ENCODE measurements at places on chromosomes 7 and 10. TPM values are rescaled to one million over a fixed set of nuclear protein-coding genes. Genes with fewer than 3 reads are reported as not detected.

SLC18A3 gene
- not detected for total RNA-seq

AGR3 gene
- total RNA-seq, result not detected

NODAL gene
- not detected for total RNA-seq

GIMAP6 gene
- total RNA-seq, result 33.3 TPM

AZGP1 gene
- 0.33 TPM for total RNA-seq

JAKMIP3 gene
- 0.60 TPM for total RNA-seq

SPDYE5 gene
- total RNA-seq, result not detected

C10orf105 gene
- total RNA-seq, result 0.23 TPM

PITX3 gene
- total RNA-seq, result not detected

PSTK gene
- 3.4 TPM for total RNA-seq

SHH gene
- total RNA-seq, result not detected

CCDC172 gene
- total RNA-seq, result not detected

CRTAC1 gene
- total RNA-seq, result 22.9 TPM

AKR1C8 gene
- total RNA-seq, result not detected

GRCh38 chr10:9172276-9172675 lies 1117.8 kb downstream of the GATA3 start:
- no peak for DNase-seq

DNA sequence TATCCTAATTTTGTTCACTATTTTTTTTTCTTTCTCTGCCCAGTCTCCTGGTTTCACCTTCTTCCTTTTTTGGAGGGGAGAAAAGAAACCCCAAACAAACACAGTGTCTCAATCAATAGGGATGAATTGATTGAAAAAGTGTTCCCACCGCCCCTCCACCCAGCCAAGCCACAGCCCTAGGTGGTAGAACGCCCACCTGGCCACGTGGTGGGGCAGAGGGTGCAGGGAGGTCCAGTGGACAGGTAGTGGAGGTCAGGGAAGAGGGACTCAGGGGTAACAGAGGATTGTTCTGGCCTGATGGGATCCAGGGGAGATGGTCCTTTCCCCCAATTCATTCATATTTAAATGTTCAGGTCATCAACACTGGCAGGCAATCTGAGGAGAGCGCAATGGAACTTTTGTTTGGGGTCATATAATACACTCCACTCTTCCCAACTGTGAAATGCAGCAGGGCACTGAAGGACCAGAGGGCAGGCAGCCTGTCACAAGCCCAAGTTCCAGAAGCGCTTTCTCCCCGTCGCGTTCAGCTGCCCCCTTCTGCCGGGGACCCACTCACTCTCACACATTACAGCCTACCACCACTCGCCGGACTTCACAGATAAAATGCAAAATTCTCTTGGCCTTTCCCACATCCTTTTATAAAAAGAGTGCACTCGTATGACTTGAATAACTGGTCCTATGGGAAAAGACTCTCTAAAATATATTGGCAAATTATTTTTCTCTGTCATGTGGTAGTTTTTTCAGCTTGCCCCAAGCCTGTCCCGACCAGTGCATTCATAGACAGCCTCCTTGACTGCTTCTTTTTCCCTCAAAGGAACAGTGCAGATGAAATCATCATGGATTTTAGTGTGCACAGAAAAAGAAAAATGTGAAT lies 1.6 kb downstream of the INHBA start:
- no peak for DNase-seq

GRCh38 chr10:88243836-88244730 lies 339.0 kb downstream of the RNLS start:
- peak; percentile 88 for DNase-seq

DNA sequence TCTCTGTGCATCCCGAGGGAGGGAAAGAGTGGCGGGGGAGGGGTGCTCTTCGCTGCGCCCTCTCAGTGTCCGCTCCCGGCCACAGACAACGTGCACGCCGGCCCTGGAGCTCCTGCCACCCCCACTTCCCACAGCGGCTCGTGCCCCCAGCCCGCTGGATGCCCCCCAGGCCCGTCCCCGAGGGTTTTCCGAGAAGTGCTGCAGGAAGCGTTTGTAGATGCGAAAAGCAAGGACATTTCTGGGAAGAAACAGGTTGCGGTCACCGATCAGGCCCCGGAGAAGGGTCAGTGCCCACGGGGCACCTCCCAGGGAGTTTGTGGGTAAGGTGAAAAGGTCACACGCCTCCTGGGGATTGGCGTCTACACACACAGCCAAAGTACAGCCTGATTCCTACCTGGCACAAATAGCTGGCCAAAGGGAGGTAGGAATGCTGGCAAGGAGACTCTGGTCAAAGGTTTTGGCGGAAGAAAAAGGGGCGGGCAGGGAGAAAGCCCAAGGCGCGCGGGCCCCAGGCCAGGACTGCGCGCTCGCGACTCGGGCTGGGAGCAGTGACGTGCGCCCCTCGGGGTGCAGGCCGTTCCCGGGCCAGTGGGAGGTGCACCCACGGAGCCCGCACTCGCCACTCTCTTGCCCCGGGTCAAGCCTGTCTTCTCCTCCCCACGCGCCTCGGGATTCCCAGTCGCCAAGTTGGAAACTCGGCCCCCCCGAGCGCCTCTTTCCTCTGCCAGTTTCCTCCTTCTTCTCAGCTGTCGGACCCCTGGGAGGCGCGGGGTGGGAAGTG lies 1.5 kb upstream of the NRP1 start:
- DNase-seq, result peak; percentile 92

GRCh38 chr7:68133045-68133444 lies 1136.4 kb downstream of the TYW1 start:
- DNase-seq, result no peak

GRCh38 chr10:32949221-32949678 lies 8.8 kb downstream of the ITGB1 start:
- DNase-seq, result no peak

GRCh38 chr7:157425137-157425731 lies 88.4 kb downstream of the DNAJB6 start:
- peak; percentile 78 for DNase-seq

- no peak for DNase-seq
Observed at GRCh38 chr10:68428396-68429104, 21.5 kb upstream of the RUFY2 start.

- DNase-seq, result no peak
Observed at GRCh38 chr10:112288486-112288885, 5.3 kb downstream of the TECTB start.

- DNase-seq, result no peak
Observed at GRCh38 chr10:131312478-131312836, 936 bp upstream of the TCERG1L start.

GRCh38 chr7:70619130-70619529 lies 512.8 kb upstream of the GALNT17 start:
- no peak for DNase-seq

- DNase-seq, result no peak
Observed at GRCh38 chr10:84334811-84335210, 6.4 kb downstream of the CCSER2 start.

Data from posterior vena cava (tissue), 2 donors.